GM23248 (cell line): ENCODE measurements at places on chromosomes 3 and 15.
A peak's percentile ranks its signal among the peaks of the same experiment; 100 is the strongest.

DNA sequence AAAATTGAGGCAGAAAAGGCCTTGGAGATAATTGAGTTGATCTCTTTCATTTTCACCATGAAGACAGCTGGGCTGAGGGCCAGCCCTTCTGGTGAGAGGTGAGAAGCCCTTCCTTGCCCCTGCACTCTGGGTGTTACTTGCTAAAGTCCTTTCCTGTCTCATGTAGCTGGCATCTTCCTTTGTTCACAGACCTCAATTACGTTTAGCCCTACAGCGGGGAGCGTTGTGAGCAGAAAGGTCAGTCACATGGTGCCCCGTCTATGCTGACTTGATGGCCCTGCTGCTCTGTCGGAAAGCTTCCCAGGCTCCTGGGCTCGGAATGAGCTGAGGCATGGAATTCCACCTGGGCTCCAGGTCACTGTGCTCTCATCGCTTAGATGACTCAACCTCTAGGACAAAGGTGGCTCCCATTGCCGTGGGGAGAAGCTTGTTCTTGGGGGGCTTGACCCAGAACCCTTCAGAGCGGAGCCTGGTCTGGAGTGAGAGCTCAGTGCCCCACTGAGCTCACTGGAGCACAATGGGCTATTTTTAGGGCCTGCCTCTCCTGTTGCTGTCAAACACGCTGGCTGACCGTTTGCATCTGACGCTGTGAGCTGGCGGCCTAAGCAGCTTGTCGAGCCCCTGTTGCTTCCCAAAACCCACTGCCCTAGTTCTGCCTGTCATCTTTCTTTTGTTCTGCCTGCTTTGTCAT, 47.0 kb downstream of the RPLP1 start:
- DNase-seq = no peak

DNA sequence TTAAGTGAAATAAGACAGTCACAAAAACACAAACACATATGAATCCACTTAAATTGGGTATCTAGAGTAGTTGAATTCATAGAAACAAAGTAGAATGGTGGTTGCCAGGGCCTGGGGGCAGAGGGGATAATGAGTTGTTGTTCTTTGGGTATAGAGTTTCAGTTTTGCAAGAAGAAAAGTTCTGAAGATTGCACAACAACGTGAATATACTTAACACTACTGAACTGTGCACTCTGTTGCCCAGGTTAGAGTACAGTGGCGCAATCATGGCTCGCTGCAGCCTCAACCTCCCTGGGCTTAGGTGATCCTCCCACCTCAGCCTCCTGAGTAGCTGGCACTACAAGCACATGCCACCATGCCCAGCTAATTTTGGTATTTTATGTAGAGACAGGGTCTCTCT, 14.9 kb downstream of the GRAMD2A start:
- no peak for DNase-seq

GRCh38 chr3:186182850-186183249, 74.0 kb upstream of the ETV5 start:
- DNase-seq = no peak

- DNase-seq = no peak
These were observed 253.4 kb upstream of the LRRC3B start for GRCh38 chr3:26369133-26369532.

GRCh38 chr15:95663156-95664100, 667.1 kb upstream of the NR2F2 start:
- DNase-seq = peak; percentile 78

- DNase-seq = no peak
These were observed 299.9 kb downstream of the UACA start for GRCh38 chr15:70463453-70463834.

- DNase-seq = no peak
These were observed 14.3 kb downstream of the ZBTB47 start for GRCh38 chr3:42667523-42668412.

GRCh38 chr3:66437341-66437929, 63.4 kb downstream of the LRIG1 start:
- DNase-seq = no peak

- no peak for DNase-seq
These were observed 60.8 kb upstream of the GOLIM4 start for GRCh38 chr3:168156479-168156878.

DNA sequence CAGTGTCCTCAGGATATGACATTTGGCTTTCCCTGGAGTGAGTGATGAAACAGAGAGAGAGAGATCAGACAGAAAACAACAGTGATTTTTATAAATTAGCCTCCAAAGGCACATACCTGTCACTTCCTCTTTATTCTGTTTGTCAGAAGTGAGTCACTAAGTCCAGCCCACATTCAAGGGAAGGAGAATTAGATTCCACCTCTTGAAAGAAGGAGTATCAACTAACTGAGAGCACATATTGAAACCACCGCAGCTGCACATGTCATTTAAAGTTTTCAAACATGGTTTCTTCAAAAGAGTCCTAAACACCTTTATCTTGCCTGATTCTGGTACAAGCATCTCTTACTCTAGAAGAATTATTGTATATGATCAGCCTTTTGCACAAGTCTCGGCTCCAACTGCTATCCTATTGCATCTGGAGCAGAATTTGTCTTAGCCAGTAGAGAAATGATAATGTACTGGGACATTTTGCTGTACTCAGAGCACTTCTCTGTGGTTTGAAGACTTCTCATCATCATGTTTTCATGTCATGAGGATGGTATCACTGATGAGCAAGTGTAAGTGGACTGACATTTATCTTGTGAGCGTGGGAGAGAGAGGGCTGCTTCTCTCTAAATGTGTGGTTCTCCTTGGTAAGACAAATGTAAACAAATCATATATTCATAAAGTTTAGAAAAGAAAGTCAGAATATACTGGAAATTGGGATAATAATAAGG, 338.9 kb upstream of the CFAP20DC start:
- DNase-seq = peak; percentile 20

DNA sequence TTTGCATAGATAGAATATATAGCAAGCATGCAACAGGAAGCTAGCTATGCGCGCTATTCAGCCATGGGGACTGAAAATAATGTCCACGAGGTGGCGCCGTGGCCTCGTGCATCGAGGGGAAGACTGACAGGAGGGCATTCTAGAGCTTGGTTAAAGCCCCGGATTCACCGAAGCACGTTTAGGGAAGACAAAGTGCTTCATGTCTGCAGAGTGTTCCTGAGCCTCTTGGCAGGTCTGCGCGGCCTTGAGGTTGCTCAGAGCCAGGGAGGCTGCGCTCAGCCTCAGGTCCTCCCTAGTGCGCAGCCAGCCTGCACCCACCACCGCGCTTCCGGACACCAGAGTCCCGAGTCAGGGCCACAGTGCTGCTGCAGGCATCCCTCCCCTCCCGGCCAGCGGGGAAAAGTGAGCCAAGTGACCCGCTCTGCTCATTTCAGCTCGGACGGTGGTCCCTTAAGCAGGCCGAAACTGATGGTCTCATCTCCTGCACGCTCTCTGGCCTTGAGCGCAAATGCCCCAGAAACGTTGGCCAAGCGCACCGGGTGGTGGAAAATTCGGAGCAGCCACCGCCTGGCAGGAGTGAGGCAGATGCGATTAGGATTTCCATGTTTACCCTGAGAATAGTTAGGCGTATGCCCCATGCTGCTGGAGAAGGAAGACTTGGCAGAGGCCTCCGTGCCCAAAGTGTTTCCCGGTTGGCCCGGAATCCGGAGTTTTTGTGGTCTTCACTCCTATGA, 24.8 kb downstream of the GABRA5 start:
- DNase-seq = peak; percentile 77

- no peak for DNase-seq
These were observed 276.2 kb upstream of the TBC1D5 start for GRCh38 chr3:18018491-18019160.

DNA sequence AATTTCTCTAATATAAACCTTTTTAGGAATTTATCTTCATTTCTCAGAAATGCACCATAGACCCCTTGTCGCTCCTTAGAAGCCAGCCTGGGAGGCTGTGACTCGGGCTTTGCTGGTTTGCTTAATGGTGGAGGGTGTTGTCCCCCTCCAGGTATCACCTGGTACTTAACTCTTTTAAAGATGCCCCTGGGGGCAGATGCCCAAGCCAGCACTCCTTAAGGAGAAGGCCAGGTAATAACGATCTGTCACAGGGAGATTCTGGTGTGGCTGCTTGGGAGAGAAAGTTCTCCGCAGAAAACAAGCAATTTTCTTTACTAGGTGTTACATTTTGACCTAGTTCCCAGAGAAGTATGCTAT, 22.3 kb downstream of the EHD4 start:
- DNase-seq = no peak

DNA sequence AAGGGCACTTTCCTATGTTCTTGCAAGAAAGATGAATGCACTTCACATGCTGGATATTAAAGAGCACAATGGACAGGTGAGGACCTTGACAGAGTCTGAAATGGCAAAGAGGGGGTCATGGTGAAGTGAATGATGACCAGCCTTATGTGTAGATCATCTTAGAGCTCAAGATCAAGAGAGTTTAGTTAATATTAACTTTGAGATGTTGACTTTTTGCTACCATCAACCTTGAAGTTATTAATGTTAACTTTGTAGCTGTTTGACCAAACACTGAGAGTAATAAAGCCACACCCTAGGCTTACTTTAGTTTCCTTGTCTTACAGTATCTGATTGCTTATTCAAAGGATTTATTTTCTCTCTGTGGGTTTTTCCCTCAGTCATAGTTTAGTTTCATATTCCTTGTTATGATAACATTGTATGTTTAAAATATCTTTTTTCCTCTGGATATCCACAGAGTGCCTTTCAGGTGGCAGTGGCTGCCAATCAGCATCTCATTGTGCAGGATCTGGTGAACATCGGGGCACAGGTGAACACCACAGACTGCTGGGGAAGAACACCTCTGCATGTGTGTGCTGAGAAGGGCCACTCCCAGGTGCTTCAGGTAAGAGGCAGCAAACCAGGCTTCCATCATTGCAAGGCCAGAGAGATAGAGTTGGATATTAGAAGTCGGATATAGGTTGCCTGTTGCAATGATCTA, 5.4 kb downstream of the NFKBIZ start:
- no peak for DNase-seq

DNA sequence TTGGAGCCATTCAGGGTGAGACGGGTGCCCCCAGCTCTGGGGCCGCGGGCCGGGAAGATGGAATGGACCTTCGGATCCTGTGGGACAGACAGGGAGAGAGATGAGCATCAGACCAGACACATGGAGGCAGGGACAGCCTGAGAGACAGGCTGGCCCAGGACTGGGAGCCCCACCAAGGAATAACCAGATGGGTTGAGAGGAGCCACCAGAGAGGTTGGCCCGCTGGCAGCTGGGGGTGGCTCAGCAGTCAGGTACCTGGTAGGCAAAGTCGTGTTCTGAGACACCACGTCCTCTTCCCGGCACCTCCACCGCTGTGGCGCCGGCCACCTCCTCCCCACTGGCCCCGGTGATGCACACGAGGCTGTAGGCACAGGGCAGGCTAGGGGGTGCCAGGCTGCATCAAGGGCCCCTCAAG, 13.8 kb downstream of the PLXNB1 start:
- no peak for DNase-seq

- DNase-seq = no peak
These were observed 26.1 kb downstream of the C15orf39 start for GRCh38 chr15:75227663-75228280.

- DNase-seq = no peak
These were observed 44.3 kb upstream of the SLC24A5 start for GRCh38 chr15:48076454-48076853.

DNA sequence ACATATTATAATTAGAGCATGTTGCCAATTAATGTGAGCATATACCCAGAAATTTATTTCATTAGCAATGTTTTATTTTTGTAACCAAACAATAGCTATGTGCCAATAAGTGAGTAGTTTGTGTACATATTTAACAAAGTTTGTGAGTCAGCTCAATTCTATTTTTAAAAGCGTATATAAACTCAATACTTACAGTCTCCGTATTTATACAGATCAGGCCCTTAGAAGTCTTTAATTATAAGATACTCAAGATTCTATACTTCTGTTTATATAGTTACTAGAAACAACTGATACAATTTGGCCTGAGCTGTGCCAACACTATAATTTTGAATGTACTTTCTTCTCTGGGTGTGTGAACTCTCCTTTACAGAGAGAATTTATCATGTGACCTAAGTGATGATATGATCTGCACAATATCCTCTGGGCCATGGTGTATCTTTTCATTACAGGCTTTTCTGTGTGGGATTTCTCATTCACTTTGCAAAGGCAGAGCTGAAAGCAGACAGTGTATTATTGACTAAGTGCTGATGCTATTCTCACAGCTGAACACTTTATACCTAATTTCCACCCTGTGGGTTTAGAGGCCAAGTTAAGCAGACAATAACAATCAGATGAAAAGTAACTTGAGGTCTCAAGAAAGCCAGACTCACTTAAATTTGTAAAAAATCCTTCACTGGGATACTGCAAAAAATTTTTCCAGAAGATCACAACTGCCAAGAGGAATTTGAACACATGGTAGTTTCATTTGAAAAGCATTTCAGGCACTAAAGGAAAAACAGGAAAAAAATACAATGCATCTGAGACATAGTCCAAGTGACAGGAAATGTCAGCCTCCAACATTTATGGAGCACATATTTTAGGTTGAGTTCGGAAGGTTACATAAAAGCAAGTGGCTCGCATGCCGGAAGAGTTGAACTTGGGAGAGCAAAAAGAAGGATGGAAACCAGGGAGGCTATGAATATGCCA, 277.9 kb upstream of the SEMA6D start:
- peak; percentile 2 for DNase-seq

GRCh38 chr3:154973851-154974250, 106.3 kb upstream of the MME start:
- DNase-seq = no peak

- DNase-seq = no peak
These were observed 79.4 kb upstream of the PLXNA1 start for GRCh38 chr3:126903521-126903920.

DNA sequence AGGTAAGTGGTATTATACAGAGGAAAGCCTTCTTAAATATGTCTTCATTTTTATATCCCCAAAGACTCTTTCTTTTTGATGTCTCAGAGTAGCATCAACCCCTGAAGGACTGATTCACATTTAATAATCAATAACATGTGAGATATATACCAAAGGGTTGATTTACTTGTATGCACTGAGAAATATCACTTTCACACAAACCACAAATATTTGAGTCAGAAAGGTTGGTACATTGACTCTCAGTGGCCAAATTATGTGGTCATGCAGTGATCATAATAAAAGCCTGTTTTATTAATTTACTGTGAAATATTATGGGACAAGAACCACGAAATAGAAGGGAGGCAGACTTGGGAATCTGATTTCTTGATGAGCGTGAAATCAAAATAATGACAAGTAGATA, 329.0 kb downstream of the GBE1 start:
- DNase-seq = peak; percentile 12

DNA sequence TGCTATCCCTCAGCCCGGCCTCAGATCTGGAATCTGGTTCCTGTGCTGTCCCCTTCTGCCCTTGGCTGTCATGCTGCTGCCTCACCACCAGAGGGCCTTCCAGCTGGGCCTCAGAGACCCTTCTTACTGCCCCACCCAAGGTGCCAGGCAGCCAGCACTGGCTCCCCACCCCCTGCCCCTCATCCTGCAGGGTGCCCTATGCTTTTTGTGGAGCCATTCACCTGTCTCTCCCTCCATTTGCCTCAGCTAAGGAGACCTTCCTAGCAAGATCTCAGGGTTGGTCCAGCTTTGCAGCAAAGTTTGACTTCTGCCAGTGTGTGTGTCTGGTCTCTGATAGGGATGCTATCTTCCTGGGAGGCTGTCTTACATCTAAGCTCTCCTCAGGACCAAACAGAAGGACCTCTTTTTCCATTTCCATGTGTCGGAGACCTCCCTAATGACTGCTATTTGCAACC, 1.9 kb upstream of the VWA5B2 start:
- peak; percentile 51 for DNase-seq

- peak; percentile 44 for DNase-seq
These were observed 289.6 kb downstream of the UACA start for GRCh38 chr15:70473581-70474370.

- DNase-seq = no peak
These were observed 71.4 kb downstream of the TFDP2 start for GRCh38 chr3:142077859-142078500.
